Stimulated activated naive B cell treated with anti-CD40 and anti-IgM and Interleukin-4, amounts not matched to agents 10 μg/mL and 1 μg/mL and 100 μg/mL, for 72 hours (primary cell): ENCODE measurements at places on chromosomes 4 and X.

- no peak for DNase-seq
Observed at GRCh38 chr4:7124689-7125442, 57.0 kb upstream of the GRPEL1 start.

- DNase-seq: no peak
Observed at GRCh38 chr4:8914461-8915171, 43.0 kb upstream of the HMX1 start.

GRCh38 chr4:169397762-169398161 is 127.0 kb upstream of the SH3RF1 start:
- DNase-seq: no peak

- peak; percentile 17 for DNase-seq
Observed at GRCh38 chr4:53929955-53930798, 134.2 kb downstream of the CHIC2 start.

DNA sequence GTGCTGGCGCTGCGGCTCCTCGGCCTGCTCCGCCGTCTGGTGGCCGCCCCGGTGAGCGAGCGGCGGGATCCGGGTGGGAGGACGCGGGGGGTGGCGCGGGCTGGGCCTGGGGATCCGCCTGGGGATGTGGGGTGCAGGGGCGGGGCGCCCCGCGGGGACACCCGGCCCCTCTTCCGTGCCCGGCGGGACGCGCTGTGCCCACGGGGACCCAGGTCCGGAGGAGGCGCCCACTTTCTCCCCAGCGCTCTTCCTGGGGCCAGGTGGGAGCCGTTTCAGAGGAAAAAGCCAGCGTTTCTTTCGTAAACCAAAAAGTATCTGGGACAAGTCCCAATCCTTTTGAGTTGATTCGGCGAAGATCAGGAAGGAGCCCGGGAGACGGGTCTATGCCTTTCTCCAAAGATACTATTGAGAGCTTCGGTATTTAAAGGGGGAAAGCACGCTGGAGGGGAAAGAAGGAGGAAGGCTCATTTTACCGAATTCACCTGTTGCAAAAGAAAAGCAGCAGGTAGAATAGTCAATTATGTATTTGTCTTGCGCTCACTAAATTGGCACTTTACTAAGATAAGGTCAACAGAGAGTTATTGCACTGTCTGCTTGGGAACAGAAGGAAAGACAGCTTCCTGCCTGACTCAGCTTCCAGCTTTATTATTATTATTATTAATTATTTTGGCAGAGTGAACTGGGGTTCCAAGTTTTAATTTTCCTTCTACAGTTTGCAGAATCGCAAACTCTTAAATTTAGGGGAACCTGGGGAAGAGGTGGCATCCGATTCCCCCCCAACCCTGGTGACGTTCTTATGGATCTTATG is 81.5 kb upstream of the CD99 start:
- no peak for DNase-seq

DNA sequence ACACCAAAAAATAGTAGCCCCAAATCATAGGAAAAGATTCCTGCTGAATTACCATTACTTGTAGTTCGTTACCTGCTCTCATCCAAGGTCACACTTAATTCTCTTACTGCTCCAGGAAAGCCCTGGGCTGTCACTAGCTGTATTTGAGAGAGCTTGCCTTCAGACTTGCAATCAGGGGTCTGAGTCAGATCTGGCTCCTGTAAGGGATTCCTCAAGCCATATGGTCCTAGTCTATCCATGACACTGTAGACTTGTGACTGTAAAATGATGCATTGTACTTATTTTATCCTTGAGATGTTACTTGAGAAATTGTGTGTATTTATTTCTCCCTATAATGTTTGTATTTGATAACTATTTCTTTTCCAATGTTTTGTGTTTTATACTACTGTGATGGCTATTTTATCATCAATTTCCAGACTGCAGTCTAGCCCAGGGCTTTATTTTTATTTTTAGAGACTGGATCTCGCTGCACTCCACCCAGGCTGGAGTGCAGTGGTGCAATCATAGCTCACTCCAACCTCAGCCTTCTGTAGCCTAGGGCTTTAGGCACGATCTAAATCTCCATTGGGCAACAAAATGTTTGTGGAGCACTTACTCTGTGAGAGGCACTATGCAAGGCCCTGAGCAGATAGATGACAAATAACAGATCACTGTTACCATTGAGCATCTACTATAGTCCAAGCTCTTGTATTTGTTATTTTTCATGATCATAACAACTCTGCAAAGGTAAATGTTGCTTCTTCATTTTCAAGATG is 24.2 kb downstream of the ERVMER34-1 start:
- DNase-seq: no peak

DNA sequence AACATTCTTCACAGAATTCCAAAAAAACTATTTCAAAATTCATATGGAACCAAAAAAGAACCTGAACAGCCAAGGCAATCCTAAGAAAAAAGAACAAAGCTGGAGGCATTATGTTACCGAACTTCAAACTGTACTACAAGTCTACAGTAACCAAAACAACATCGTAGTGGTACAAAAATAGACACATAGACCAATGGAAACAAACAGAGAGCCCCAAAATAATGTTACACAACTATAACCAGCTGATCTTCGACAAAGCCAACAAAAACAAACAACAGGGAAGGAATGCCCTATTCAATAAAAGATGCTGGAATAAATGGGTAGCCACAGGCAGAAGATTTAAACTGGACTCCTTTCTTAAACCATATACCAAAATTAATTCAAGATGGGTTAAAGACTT is 1189.6 kb downstream of the PCDH18 start:
- DNase-seq: no peak

DNA sequence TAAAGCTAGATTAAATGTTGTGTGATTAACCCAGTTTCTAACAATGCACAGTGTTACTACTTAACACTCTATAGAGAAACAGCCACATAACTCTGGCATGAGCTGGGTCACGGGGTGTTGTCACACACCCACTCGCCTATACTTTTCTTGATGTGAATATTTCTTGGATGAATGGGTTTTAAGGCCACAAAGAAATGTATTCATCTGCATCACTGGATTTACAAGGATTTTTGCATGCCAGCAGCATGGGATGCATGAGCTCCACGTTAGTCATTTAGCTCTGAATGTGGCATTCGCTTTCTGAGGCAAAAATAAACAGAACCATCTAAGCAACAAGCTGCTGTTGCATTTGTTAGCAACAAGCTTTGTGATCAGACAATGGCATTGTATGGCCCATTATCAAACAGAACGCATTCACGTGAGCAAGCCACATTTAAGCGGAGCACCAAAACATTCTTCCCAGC is 89.7 kb downstream of the LRP2BP start:
- no peak for DNase-seq

DNA sequence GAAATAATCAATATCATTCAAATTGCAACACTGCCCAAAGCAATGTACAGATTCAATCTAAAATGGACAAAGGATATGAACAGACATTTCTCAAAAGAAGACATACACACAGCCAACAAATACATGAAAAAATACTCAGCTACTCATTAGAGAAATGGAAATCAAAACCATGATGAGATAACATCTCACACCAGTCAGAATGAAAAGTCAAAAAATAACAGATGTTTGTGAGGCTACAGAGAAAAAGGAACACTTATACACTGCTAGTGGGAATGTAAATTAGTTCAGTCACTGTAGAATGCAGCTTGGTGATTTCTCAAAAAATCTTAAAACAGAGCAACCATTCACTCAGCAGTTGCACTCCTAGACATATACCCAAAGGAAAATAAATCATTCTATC is 205.2 kb downstream of the DKK2 start:
- no peak for DNase-seq

GRCh38 chr4:37802068-37802666 is 24.3 kb upstream of the PGM2 start:
- no peak for DNase-seq

GRCh38 chrX:99001286-99001685 is 1408.8 kb downstream of the PCDH19 start:
- DNase-seq: no peak

- no peak for DNase-seq
Observed at GRCh38 chr4:133711817-133712216, 489.8 kb downstream of the PABPC4L start.

DNA sequence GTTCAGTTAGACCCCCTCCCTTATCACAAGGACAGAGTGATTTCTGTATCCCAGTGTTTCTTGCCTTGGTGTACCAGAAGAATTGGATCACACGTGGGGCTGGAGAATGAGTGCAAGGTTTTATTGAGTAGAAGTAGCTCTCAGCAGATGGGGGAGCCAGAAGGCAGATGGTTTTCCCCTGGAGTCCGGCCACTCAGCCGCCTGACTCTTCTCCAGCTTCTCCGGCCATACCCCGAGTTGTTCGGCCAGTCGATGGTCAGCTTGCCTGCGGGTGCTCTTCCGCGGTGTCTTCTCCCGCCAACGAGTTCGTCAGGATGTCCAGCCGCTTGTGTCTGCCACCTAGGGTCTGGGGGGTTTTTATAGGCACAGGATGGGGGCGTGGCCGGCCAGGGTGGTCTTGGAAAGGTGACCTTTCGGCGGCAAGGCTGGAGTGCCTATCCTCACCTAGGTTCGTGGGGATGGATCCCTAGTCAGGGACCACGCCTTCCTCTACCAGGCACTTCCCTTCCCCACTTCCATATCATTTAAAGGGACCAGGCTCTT is 14.5 kb downstream of the GAB1 start:
- no peak for DNase-seq

DNA sequence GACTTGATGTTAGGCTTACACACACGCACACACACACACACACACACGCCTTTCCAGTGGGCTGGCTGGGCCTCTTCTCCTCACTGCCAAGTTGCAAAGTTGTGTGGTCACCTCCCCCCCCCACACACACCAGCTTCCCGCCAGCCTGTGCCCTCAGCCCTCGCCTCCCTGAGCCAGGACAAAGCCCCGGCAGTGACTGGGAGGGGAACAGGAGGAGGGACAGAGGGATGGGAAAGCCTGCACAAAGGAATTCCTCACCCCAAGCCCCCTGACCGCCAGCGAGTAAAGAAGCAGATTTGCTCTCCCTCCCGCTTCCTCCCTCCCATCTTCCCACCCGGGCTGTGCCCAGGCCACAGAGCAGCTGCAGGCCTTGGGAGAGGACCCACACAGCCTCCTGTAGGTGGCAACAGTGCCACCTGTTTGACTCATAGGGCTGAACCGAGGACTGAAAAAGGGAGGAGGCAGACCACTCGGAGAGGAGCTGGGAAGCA is at the start of gene GDPD2:
GDPD2 (plus strand) TSS at position 464 of the 491 bp plus-strand sequence. CDS start 1,671 bp downstream, outside the sequence.
- no peak for DNase-seq

GRCh38 chrX:302975-303374 is 15.6 kb downstream of the GTPBP6 start:
- DNase-seq: no peak

DNA sequence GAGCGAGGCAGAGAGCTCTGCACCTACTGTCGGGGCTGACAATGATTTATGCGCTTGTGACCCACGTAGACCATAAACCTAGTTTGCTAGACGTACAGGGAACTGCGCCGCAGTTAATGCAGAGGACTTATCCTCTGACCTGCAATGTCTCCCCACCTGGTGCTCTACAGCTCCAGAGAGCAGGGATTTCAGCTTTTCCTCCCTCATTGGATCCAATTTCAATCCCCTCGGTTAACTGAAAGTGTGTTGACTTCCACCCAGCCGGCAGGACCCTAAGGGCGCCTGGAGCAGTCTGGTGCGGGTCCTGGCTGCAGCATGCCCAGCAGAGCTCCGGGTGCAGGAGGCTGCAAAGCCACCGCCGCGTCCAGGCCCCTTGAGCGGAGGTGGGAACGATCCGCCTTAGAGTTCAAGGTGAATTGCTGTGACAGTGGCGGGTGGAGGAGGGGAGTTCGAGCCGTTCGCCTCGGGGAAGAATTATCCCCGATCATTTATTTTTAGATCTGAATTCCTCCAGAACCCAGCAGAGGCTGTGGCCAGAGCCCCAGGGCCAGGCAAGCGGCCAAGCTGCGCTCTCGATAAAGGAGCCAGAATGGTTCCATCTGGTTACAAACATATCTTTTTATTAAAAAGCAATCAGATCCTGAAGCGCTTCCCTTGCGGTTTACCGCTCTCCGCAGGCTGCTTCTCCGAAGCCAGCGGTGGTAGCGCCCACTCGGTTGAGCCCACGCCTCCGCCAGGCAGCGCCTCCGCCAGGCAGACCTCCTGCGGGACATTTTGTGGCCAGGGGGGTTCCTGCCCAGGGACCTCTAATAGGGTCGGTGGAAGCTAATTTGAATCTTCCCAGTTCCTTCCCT is 66.0 kb downstream of the FBXO8 start:
- no peak for DNase-seq

- DNase-seq: no peak
Observed at GRCh38 chrX:26597981-26598380, 382.0 kb downstream of the MAGEB5 start.

DNA sequence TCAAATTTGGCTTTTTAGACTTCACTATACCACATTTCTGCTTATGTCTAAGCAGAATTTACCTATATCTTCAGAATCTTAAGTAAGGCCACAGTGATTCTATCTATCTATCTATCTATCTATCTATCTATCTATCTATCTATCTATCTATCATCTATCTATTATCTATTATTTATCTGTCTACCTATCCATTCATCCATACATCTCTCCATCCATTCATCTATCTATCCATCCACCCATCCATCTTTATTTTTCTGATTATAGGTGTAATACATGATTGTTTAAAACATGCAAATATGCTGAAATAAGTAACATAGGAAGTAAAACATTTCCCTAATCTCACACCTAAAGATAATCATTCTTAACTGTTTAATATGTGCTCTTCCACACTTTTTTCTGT is 18.8 kb downstream of the ADGRG4 start:
- no peak for DNase-seq

DNA sequence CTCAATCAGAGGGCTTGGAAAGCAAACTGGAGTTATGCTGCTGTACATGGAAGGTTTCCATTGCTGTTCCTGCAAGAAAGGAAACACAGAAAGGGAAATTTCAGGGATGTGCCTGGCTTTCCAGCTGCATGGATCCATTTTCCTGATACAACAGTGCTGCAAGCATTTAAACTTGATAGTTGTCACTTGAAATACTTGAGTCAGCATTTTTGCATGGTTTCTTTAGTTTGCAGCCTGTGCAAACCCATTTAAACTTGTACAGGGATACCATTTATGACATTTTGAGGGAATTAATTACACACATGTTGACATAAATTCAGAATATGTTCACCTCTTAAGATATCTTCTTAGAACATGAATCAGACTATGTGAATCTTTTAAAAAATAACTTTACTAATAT is 131.1 kb upstream of the RASGEF1B start:
- no peak for DNase-seq

DNA sequence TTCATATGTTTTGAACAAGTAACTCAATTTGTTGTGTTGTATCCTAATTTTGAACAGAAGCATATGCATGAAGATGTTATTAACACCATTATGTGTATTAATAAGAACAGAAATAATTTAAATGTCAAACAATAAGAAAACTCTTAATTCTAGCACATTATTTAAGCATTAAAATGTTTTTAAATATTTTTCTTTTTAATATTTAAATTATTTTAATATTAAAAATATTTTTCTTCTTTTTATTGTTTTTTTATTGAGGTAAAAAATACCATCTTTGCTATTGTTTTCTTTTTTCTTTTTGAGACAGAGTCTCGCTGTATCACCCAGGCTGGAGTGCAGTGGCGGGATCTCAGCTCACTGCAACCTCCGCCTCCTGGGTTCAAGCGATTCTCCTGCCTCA is 441.0 kb upstream of the GALNT7 start:
- no peak for DNase-seq
